ENCODE measurements at places on chromosomes 2 and 18.
A peak's percentile ranks its signal among the peaks of the same experiment; 100 is the strongest.

GRCh38 chr2:62266433-62267038, 70.6 kb downstream of the B3GNT2 start:
- DNase-seq, result no peak

- no peak for DNase-seq
Observed at GRCh38 chr2:155418753-155419152, 720.3 kb downstream of the KCNJ3 start.

DNA sequence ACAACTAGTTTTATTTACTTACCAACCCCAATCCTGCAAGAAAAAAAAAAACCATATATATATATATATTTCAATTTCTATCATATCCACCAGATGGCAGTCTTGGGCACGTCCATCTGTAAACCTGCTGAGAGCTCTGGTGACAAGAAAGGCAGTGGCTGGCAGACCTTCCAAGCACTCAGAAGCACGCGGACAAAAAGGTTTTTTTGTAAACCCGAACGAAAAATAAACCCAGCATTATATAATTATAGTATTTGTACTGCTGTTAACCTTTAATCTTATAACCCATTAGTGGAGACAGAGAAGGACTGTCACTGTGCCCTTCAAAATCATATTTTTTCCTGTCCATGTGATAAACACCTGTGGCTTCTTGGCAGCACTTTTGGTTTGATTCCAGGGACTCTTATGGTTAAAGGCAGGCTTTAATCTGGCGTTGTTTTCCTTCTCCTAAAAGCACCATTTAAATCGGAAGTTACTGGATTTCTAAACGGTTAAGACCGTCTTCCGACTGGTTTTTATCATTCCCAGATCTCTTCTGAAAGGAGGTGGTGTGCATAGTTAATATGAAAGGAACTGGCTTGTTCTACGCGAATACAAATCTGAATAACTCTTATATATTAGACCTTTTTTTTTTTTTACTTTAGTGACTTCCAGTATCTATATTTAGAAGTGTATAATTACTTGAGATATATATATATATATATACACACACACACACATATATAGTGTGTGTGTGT, 31.0 kb upstream of the SLC3A1 start:
- DNase-seq, result peak; percentile 82

DNA sequence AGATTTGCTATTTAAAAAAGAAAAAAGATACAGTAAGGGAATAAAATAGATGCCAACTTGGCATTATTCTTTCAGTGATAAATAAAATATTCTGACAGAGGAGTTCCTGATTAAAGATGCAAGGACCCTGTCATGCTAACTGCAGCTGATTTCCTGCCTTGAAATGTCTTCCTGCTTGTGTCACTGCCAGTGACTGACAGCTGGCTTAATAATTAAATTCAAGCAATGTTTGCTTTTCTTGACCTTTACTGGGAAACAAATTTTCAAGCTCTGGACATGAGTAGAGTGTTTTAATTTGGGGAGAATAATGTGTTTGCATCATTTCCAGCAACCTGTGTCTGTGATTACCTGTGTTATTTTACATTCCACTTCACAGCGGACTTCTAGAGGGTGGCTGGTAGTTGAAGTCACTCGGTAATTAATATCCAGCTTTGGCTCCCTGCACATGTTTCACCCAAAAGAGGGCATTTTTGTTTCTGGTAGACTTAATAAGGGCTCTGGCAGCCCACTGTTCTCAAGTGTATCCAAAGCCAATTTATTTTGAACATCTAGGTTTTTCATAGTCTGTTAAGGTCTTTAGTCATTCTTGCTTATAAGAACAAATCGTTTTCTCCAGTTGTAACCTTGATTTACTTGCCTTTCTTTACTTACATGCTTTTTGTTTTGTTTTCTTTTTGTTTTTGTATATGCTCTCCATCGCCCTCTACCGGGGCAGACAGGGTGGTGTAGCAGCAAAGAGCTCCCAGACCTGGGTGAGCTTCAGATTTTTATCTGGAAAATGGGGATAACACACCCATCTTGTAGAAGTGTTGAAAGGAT, 48.5 kb upstream of the PROKR1 start:
- peak; percentile 28 for DNase-seq

GRCh38 chr18:23703987-23704384, 14.7 kb downstream of the LAMA3 start:
- no peak for DNase-seq

GRCh38 chr2:189360861-189361260, 80.4 kb upstream of the WDR75 start:
- DNase-seq, result no peak

DNA sequence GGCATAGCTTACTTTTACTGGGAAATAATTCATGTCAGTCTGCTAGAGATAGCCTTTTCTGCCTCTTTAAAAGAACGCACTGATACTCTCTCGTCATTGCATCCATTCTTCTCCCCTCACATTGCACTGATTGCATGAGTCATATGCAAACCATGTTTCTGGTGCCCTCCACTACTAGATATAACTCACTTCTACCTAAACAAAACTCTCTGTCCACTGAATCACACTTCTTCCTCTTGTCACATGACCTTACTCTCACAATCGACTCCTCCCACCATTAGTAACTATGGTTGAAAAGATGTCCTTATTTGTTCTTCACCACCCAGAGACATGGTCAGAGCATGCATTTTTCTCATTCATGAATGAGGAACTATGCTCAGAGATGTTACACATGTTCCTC, 158.0 kb downstream of the CSRNP3 start:
- DNase-seq, result no peak

GRCh38 chr18:45839414-45840395, 14.2 kb downstream of the SIGLEC15 start:
- peak; percentile 62 for DNase-seq

GRCh38 chr18:408367-408766, 92.1 kb downstream of the COLEC12 start:
- DNase-seq, result no peak

DNA sequence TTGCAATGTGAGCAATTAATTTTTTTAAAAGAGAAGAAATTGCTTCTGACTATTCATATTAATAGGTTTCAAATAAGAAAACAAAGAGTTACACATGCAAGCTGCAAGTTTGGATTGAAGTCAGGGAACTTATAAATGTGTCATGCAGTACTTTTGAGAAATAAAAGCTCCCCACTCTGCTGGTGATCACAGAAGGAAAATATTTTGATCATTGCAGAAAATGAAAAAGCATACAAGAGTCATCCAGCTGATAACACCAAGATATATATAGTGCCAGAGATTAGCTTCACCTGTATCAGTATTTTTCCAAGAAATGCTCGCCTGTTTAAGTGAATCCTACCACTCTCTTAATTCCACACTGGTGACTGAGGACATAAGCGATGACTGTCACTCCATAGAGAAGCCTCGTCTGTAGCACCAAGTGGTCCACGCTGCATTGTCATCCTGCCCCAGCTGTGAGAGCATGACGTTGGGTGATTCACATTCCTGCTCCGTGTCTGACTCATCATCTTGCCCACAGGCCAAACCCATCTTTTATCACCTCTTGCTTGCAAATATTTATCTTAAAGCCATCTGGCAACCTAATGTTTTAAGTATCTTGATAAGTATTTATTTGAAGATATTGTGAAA, 178.0 kb downstream of the ASXL3 start:
- DNase-seq, result peak; percentile 1

DNA sequence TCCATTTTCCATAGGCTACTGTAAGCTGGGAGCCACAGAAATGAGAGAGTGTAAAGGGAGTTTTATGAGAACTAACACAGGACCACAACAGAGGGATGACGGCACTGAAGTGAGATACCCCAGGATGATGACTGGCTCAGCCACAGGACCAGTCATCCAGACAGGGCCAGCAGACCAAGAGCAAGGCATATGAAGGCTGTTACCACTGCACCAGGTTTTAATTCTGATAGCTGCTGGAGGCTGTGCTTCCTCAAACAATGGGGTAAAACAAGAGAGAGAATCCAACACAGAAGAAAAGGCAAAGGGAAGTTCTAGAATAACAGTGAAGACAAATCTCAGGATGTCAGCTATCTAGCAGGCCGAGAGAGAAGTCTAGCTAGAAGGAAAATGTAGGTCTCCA, 94.9 kb downstream of the BCL2 start:
- DNase-seq, result no peak

- DNase-seq, result no peak
Observed at GRCh38 chr18:7467708-7468466, 99.2 kb upstream of the PTPRM start.

DNA sequence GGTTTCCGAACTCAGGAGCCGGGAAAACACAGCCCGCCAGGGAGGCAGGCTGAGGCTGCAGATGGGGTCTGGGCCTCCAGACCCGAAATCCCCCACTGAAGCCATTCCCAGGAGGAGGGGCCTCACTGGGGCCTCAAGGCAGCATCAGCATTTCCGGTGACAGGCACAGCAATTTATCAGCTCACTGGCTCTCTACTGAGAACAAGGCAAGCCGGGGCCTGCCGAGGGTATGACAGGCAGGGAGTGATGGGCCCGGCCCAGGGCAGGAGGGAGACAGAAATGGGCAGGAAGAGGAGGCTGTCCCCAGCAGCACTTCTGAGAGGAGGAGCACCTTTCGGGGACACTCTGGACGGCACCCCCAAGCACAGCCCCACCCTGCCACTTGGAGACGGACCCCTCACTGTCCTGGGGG, 12.5 kb downstream of the SDC1 start:
- no peak for DNase-seq

GRCh38 chr2:238557936-238558335, 131.2 kb downstream of the ASB1 start:
- no peak for DNase-seq
